SK-N-SH (cell line): ENCODE measurements at places on chromosomes 4 and X. TPM values are rescaled to one million over a fixed set of nuclear protein-coding genes. Genes with fewer than 3 reads are reported as not detected.

The SLC9B1 gene
- 0.21 and 0.37 TPM in 2 replicates for polyA plus RNA-seq

DNA sequence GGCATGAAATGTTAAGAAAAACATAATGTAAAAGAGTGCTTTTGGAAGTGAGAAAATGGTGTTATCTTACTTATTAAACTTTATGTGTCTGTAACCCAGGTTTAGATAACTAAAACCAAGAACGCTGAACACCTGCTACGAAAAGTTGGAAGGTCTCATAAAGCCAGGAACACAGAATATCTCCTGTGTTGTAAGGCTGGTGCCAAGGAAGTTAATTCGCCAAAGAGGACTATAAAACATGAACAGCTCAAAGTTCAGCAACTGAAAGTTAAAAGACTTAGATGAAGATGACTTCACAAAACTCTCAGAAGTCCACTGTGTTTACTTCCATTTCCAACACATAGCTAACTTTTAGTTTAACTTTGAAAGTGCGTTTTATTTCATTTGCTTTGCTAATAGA lies 54.3 kb downstream of the GPRIN3 start:
- DNase-seq, result no peak

DNA sequence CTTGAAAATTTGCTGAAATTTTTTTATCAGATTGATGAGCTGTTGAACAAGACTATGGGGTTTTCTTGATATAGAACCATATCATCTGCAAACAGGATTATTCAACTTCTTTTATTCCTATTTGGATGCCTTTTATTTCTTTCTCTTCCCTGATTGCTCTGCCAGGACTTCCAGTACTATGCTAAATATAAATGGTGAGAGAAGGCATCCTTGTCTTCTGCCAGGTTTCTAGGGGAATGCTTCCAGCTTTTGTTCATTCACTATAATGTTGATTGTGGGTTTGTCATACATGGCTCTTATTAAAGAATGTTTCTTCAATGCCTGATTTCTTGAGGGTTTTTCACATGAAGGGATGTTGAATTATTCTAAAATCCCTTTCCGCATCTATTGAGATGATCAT lies 1139.5 kb downstream of the FAM133A start:
- DNase-seq, result no peak

GRCh38 chrX:73817393-73818199 lies 254.6 kb downstream of the CHIC1 start:
- DNase-seq, result no peak

GRCh38 chr4:4875147-4875546 lies 15.7 kb downstream of the MSX1 start:
- no peak for DNase-seq
